ENCODE measurements at places on chromosomes 3 and 15. TPM values are rescaled to one million over a fixed set of nuclear protein-coding genes. Genes with fewer than 3 reads are reported as not detected.

DNA sequence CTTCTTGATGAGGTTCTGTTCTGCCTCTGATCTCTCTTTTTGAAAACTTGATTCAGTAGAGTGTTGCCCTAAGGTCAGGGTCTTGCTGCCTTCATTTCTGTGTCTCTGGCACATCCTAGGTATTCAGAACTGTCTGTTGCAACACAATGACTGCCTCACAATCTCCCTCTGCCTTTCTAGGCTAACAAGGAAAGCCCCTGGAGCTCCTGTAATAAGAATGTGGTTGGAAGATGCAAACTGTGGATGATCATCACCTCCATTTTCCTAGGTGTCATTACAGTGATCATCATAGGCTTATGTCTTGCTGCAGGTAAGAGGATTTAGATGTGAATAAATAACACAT, 7.0 kb downstream of the C3orf52 start:
- DNase-seq = no peak

DNA sequence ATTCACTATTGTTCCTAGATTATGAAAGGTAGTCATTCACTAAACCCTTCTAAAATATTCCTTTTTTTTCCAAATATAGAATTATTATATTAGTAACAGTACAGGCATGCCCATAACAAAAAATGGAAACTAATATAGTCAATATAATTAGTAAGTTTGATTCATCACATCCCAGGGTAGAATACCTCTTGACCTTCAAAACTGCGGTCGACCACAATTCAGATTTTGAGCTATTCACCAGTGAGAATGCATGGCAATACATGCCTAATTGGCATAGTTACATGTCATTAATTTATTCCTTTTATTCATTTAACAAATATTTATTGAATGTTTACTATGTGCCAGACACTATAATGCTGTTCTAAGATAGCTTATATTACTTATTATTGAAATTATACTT, 98.0 kb downstream of the CHL1 start:
- no peak for DNase-seq

GRCh38 chr3:32353351-32353750, 38.3 kb upstream of the CMTM7 start:
- no peak for DNase-seq

Gene CYP8B1
- not detected for total RNA-seq

Gene GABRB3
- 0.40 TPM for total RNA-seq

Gene FSTL1
- 38.3 TPM for total RNA-seq

Gene SCN5A
- 5.9 TPM for total RNA-seq

Measured in lung microvascular endothelial cell (primary cell).